Activated CD4-positive, CD25-positive, alpha-beta regulatory T cell (primary cell): ENCODE measurements at places on chromosomes 6 and 20.

GRCh38 chr6:164916087-164916486 is 393.3 kb downstream of the C6orf118 start:
- no peak for DNase-seq

GRCh38 chr20:14922503-14923267 is 585.3 kb upstream of the FLRT3 start:
- DNase-seq, result no peak

DNA sequence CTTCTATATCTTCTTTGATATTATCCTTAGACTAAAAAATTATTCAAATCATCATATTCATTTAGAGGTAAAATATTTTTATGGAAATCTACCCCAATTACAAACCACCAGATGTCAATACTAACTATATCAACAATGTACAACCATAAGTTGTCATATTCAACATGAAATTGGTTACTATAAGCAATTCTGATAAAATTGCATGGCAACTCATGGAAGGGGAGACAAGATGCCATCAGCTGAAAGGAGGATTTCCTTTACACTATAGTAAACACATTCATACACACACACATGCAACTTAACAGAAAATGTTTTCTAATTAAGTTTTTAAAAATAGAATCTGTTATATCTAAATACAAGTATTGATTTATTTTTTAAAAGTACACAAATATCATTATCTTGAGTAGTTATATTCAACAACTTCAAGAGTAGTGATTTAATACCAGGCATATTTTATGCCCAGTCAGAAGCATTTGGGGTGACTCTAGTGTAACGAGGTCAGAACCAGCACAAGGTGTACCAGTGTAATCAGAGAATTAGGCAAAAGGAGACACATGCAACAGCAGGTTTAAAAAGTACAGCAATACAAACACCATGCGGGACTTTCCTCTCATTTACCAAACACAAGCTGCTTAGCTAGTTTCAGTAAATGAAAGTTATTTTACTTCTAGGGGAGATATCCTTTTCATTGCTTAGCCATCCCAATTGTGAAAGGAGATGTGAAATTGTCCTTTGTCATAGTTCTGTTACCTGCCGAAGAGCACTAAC is 1.0 kb downstream of the FILIP1 start:
- no peak for DNase-seq

GRCh38 chr6:41678511-41679084 is 40.3 kb downstream of the MDFI start:
- no peak for DNase-seq

DNA sequence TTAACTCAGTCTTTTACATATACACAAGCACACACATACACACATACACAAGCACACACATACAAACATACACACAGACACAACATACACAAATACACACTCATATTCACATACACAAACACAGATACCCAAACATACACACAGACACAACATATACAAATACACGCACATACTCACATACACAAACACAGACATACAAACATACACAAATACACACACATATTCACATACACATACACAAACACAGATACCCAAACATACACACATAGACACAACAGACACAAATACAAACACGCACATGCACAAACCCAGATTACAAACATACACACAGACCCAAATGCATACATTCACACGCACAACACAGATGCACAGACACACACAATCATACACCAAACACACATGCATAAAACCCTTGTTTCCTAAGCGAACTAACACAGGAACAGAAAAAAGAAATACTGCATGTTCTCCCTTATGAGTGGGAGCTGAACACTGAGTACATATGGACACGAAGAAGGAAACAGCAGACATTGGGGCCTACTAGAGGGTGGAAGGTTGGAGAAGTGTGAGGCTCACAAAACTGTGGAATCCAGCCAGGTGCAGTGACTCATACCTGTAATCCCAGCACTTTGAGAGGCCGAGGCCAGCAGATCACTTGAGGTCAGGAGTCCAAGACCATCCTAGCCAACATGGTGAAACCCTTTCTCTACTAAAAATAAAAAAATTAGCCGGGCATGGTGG is 34.2 kb downstream of the PIM1 start:
- DNase-seq, result no peak

GRCh38 chr20:63442100-63442493 is 30.4 kb downstream of the KCNQ2 start:
- DNase-seq, result peak; percentile 23

DNA sequence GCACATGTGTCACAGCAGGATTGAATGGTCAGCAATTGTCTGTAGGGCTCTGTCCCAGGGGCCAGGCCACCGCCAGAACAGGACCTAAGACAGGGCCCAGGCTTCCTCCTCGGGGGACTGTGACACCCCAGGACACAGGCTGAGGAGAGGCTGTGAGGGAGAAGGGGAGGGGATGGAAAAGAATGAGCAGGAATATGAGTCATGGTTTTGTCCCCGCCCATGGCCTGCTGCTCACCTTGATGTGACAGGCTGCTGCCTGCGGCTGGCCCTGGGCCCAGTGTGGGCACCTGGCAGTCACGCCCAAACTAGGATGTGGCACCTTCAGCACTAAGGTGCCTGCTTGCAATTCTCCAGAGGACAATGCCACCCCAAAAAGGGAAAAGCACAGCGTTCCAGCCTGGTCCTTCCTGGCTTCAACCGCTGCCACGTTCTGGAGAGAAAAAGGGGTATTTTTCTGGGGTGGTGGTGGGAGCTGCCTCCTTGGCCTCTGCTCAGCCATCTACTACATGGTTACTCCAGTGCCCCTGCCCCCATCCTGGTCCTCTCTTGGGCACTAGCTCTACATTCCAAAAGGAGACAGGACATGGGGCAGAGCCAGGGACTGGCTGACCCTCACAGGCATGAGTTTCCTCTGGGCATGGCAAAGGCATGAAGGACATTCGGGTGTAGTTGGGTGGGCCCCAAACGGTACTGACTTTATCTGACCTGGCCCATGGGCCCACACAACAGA is 93.4 kb downstream of the SLC22A23 start:
- no peak for DNase-seq

DNA sequence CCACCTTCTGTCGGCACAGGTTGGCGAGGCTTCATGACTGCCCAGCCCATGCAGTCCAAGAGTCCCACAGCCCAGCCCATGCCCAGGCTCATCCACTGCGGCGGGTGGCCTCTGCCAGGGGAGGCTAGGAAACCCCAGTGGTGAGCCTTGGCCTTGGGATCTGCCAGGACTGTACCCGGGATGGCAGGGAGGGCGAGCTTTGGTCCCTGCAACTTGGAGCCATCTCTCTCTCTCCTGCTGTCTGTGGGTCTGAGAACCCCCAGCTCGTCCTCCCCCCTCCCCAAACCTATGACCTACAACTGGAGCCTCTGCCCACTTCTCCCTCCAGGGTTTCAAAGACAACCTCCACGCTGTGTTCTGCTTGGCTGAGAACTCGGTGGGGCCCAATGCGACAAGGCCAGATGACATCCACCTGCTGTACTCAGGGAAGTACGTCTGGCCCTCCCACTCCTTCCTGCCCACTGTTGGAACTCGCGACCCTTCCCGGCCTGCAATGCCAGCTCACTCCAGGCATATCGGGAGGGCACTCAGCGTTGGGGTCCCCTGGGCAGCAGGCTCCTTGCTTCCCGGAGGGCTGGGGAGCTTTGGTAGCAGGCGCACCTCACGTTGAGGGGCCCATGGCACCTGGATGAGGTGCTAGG is 19.7 kb downstream of the NPEPL1 start:
- no peak for DNase-seq

GRCh38 chr20:57761413-57761734 is 51.6 kb upstream of the PMEPA1 start:
- no peak for DNase-seq

DNA sequence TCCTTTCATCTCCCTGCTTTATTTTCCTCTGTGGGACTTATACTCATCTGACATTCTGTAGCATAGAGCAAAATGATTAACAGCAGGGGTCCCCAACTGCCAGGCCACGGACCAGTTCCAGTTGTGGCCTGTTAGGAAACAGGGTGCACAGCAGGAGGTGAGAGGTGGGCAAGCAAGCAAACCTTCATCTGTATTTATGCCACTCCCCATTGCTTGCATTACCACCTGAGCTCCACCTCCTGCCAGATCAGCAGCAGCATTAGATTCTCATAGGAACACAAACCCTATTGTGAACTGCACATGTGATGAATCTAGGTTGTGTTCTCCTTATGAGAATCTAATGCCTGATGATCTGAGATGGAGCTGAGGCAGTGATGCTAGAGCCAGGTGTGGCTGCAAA is 130.5 kb upstream of the SLC24A3 start:
- no peak for DNase-seq

DNA sequence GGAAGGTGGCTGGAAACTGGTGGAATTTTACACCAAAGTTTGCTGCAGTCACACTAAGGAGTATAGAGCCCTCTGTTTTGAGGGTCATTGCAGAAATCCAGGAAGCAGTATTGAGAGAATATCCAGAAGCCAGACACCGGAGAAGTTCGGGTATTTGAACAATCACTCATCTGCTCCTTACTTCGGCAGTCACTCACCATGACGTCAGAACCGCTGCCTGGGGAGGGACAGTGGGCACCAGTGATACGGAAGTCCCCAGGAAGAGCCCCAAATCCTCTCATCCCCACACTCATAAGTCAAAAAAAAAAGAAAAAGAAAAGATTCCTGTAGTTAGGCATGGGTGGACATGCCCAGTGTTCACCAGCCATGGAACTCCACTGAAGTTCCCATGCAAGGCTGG is 4.0 kb downstream of the LY6G5C start:
- no peak for DNase-seq

- no peak for DNase-seq
Measured at GRCh38 chr6:15503346-15503680, 159.5 kb downstream of the DTNBP1 start.

DNA sequence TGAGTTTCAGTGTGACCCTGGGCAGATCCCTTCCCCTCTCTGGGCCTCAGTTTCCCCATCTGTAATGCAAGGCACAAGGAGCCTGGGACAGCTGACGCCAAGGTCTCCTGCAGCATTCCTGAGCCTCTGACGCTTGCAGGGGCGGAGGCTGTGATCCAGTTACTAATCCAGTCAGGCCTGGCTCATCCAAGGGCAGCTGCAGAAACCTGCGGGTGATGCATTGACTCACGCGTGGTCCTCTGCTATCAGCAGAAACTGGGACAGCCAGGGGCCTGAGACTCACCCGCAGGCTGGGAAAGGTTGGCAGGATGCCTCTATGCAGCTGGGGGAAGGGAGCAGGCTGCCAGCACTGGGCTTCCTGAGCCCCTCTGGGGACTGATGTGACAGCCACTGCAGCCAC is 65.0 kb upstream of the SIRPA start:
- DNase-seq, result no peak

- no peak for DNase-seq
Measured at GRCh38 chr20:32159766-32160221, 47.7 kb downstream of the PLAGL2 start.

GRCh38 chr6:147942363-147942762 is 400.3 kb upstream of the SASH1 start:
- no peak for DNase-seq

DNA sequence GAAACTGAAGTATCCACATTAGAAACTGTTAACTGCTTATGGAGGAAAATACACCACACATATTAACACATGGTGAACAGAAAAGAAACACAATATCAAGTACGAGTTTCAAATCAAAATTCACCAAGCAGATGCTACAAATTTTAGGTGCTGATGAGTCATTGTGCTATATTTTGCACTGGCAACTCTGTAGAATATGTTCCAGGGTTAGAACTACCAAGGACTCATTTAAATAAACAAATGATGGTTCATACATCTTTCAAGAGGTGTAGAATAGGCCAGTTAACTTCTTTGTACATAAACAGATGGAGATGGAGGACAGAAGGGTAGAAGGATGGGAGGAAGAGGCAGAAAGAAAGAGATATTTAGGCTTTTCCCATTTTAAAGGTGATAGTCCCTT is 184.9 kb downstream of the ARHGAP18 start:
- DNase-seq, result no peak

GRCh38 chr20:35833241-35833640 is 61.4 kb downstream of the PHF20 start:
- no peak for DNase-seq

DNA sequence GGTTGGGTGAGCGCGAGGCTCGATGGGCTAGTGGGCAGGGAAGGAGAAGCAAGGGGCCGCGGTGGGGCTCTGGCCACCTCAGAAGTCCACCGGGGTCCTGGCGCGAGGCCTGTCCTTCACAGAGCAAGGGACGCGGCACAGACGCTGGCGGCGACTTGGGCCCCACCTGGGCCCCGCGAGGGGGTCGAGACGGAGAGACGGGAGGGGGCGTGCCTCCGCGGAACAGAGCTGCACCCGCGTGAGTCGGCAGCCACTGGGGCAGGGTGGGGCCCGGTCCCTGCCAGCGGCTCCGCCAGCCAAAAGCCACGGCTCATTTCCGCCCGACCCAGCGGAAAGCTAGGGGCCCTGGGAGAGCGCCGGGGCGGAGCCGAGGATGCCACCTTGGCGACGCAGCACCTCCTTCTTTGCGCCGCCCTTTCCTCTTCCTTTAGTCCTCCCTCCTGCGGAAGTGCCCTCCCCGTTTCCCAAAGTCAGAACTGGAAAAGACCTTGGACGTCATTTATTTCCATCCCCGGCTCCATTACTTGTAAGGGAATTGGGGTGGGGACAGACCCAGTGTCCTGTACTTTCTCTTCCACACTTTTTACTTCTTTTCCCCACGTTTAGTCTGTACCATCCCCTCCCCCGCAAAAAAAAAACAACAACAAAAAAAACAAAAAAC is at the start of gene CUL7:
Gene CUL7, minus strand, starts transcription at position 307 of the 661 bp plus-strand sequence. CDS start 1,063 bp downstream, outside the sequence.
- peak; percentile 80 for DNase-seq

GRCh38 chr20:45416917-45417316 is 976 bp downstream of the PIGT start:
- DNase-seq, result no peak

- no peak for DNase-seq
Measured at GRCh38 chr6:40586369-40587201, 579 bp downstream of the LRFN2 start.

- no peak for DNase-seq
Measured at GRCh38 chr6:34005901-34006531, 139.9 kb downstream of the GRM4 start.

- DNase-seq, result no peak
Measured at GRCh38 chr6:126811321-126811720, 307.1 kb upstream of the RSPO3 start.

DNA sequence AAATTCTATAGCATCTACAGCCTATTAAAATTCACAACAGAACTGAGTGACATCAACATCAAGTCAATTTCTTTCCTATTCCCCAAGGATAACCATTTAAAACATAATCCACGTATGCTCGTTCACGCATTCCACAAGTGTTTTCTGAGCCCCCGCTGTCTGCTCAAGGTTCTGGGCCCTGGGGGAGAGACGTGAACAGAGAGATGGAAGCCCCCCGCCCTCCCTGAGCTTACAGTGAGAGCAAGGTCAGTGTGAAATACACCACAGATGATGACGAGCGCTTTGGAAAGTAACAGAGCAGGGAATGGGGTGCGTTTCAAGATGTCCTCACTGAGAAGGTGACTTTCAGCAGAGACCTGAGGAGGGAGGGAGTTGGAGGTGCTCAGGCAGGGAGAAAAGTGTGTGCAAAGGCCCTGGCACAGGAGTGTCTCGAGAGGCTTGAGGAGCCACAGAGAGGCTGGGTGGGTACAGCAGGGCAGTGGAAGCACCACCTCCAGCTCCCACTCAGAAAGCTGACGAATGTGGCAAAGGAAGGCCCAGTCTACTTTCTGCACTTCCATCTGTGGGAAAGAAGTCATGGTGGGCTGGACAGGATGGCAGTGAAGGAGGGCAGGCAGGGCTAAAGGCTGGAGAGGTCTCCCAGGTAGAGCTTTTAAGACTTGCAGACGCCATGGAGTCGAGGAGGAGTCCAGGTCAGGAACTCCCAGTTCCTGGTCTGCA is 88.3 kb downstream of the DLL1 start:
- no peak for DNase-seq

- no peak for DNase-seq
Measured at GRCh38 chr6:158402184-158402583, 89.9 kb downstream of the TULP4 start.

GRCh38 chr6:6407071-6407741 is 86.7 kb upstream of the F13A1 start:
- DNase-seq, result no peak
